ENCODE measurements at places on chromosomes 4 and X.
A peak's percentile ranks its signal among the peaks of the same experiment; 100 is the strongest.

GRCh38 chr4:11496351-11496829 is 67.7 kb upstream of the HS3ST1 start:
- DNase-seq = no peak

GRCh38 chrX:55758033-55758432 is 40.5 kb downstream of the RRAGB start:
- DNase-seq = no peak

DNA sequence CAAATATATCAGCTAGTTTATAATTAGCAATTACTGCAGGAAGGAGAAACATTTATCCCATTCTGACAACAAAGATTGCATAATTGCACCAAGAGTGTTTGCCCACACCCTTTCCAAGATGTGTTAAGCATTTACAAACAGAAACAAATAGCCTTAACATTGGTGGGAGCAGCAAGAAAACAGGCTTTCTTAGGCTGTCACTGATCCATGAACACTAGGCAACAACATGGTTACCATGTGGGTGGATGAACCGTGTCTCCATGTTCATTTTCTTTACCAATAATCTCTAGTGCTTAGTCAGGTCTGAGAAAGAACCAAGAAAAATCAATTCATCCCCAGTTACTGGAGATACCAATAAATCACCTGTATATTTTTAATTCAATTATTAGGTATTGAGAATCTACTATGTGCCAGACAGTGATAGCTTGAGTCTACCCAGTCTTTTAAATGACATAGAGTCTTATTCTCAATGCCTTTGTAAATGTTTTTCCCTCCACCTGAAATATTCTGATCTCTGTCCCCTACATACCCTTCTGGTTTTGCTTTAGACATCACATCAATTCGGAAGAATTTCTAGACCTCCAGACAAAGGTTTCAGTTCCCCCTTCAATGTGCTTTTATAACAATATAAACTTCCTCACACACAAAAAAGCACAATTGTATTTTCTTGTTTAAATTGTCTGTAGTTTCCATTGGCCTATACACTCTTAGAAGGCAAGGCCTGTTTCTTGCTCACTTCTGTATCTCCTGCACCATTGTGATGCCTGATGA is 286.6 kb downstream of the PPP1R2C start:
- no peak for DNase-seq

- DNase-seq = no peak
Measured at GRCh38 chr4:150771382-150771781, 189.4 kb downstream of the MAB21L2 start.

DNA sequence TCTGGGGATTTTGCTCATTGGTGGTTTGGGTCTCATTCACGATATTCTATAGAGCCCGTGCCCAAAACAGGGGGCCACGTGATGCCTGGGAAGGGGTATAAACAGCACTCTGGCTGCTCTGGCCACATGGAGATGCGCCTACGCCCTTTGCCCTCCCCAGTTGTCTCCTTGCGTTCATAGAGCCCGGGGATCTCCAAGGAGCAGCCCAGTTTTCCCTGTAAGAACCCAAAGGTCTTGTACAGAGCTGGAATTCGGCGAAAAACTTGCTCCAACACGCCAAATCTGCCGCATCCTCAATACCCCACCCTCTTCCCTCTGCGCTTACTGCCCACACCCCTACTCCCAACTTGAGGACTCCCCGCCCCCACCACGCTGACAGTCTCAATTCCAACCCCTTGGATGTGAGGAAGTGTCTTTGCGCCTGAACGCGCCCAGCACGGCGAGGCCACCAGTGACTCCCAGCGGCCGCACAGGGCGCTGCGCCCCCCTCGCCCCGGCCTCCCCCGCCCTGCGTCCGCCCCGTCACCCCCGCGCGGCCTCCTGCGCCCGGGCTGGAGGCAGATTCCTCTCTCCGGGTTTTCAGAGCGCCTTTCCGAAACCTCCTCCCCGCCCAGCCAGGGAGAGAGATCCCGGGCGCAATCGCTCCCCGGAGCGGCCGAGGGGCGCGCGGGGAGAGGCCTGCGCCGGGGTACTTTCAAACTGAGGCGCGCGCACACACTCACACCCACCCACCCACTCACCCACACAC is at the start of gene NHS:
NHS (plus strand) TSS at position 582 of the 748 bp plus-strand sequence. CDS start 558 bp downstream, outside the sequence.
- no peak for DNase-seq

- no peak for DNase-seq
Measured at GRCh38 chr4:55611358-55612059, 19.5 kb upstream of the PDCL2 start.

- no peak for DNase-seq
Measured at GRCh38 chrX:65536291-65536690, 1.7 kb upstream of the LAS1L start.

GRCh38 chr4:141896687-141897086 is 260.3 kb downstream of the IL15 start:
- DNase-seq = no peak

DNA sequence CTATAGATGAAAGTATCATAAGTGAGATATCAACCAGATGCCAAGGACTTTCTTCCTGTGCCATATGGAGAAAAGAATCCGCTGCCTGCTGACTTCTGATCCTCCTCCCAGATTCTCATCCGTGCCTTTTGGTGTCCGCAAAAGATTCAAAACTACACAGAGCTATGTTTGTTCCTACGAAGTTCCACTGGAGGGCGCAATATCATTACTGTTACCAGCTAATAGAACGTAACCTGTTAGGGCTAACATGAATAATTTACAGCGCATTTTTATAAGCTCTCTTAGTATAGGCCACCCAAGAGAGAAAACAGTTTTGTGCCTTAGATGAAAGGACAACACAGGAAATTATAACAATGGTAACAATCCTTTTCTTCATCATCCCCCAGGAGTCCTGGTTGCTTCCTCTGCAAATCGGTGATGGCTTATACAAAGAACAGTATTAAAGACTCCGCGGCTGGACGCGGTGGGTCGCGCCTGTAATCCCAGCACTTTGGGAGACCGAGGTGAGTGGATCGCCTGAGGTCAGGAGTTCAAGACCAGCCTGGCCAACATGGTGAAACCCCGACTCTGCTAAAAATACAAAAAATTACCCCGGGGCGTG is 22.8 kb upstream of the CENPVL3 start:
- no peak for DNase-seq

GRCh38 chrX:108946531-108946930 is 210.2 kb upstream of the IRS4 start:
- no peak for DNase-seq

DNA sequence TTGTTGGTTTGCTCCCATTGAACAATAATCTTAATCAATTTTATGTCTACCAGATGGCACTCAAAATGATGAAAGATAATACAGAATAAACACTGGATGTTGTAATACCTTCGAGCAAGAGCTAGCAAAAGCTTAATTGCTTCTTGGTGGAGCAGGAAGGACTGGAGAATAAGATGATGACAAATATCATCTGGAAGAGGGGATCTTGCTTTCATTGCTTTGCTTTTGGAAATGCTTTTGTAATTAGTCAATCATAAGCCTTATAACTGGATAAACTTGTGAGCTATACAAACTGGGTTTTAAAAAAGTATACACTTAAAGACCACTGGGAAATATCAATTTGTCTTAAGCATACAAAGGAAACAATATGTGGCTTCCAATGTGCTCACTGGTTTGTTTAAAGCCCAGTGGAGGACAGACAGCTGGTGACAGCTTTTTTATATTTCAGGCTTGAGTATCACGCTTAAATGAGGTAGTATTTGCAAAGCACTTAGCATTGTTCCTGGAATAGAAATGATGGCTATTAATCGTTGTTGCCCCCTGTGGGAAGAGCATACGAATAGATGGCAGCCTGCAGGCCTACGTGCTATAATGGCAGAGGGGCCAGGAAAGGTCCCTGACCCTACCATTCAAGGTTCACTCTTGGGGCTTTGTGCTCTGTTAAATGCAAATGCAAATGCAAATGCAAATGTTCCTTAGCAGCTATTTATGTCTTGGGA is 61.2 kb downstream of the TMEM150C start:
- no peak for DNase-seq

DNA sequence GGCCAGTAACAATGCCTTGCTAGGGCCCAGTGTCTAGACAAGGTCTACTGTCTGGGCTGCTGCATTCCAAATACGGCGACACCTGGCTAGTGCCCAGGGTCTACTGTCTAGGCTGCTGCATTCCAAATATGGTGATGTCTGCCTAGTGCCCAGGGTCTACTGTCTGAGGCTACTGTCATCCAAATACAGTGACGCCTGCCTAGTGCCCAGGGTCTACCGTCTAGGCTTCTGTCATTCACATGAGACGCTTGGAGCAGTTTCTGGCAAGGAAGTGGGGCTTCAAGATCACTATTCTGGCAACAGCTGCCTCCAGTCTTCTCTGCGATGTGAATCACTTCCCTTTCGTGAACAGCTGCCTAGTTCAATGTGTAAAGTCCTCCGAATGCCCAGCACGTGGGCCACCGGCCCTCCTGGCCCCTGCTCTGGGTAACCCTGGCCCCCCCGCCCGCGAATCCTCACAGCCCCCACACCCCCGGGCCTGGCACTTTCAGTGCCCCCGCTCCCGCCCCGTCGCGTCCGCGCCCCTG is 12.7 kb downstream of the ACOX3 start:
- no peak for DNase-seq

DNA sequence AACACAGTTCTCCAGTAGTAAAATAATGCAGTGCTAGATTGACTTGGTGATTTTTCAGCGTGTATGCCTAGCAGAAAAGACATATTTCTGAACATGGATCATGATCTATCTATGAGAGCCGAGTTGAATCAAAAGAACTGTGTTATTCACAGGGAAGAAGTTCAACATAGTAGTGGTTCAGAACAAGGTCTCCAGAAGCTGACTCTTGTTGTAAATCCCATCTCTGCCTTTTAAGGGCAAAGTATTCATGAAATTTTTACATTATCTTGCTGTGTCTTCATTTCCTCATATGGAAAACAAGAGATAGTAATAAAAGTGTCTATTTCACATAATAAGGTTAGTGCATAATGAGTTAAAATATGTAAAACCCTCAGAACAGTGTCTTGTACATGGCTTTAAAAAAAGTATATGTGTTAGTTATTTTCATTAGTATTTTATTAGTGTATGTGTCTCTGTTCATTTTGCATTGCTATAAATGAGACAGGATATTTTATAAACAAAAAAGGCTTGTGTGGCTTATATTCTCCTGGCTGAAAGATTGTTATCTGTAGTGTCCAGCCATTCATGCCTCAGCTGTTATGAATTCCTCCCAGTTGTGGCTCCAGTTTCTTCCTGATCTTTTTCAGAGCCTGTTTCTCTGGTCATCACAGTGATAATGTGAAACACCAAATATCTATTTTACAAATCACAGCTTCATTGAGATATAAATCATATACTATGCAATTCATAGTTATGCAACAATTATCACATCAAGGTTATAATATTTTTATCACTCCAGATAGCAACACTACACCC is 1351.2 kb downstream of the STIM2 start:
- DNase-seq = no peak

DNA sequence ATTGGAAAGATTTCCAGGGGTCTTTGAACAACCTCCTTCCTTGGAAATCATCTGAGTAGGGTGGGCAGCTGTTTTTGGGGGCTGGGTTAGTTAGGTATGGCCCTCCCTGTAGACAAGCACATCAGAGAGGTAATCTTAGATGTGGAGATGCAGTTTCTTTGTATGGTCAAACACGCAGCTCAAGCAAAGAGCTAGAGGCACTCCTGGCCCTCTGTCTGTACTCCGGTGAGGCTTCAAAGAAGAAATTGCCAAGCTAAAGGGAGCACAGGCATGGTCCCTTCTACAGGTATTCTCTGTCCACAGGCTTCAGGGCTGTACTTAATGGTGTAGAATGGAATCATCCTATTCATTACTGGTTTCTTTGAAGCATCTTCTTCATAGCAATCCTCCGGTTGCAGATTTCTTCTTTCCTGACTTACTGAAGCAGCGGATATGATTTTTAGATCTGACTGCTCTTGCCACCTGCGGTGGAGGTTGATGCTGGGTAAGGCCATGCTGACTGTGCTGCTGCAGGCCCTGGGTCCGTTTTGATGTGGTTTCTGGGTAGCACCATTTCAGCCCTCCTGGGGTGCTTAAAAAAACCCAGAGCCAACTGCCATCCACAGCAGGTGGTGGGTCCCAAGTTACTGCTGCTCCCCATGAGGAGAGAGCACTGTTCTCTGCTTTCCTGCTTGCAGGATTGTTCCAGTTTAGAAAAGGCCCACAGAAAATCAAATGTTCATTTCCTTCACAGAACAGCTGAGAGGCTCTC is 318.9 kb upstream of the GATB start:
- DNase-seq = peak; percentile 45

DNA sequence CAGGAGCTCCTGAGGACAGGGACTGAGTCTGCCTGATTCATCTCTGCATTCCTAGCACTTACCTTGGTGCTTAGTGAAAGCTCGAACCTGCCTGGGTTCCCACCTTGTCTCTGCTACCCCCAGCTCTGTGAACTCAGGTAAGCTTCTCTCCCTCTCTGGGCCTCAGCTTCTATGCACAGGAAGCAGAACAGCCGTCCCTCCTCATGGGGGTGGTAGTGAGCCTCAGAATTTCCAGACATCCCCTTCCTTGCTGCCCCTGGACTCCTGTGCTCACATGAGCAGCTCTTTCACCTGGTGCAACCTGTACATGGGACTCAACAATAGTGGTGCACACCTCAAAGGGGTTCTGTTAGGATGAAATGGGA is 50.8 kb downstream of the HTRA3 start:
- DNase-seq = no peak

DNA sequence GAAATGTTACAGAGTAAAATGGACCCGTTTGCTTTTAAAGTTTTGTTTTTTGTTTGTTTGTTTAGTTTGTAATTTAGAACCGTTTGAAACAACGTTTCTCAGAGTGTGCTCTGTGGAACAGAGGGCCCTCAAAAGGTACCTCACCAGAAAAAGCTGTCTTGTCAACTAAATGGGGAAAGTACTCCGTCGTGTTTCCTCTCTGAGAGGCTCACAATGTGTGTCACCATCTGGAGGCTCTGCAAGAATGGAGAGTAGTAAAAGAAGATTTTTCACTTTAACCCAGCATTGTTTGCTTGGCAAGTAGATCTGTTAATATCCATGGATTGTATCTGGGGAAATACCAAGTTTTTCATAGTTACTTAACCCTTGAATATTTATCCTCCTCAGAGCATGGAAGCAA is 1.5 kb upstream of the ENPEP start:
- DNase-seq = no peak

All from activated CD4-positive, CD25-positive, alpha-beta regulatory T cell treated with anti-CD3 and anti-CD28 coated beads, Interleukin-2, amount 50 U/mL, for 72 hours (primary cell).